ENCODE measurements at places on chromosomes 4 and X.

- DNase-seq = no peak
Measured at GRCh38 chr4:10334506-10335028, 122.7 kb downstream of the ZNF518B start.

DNA sequence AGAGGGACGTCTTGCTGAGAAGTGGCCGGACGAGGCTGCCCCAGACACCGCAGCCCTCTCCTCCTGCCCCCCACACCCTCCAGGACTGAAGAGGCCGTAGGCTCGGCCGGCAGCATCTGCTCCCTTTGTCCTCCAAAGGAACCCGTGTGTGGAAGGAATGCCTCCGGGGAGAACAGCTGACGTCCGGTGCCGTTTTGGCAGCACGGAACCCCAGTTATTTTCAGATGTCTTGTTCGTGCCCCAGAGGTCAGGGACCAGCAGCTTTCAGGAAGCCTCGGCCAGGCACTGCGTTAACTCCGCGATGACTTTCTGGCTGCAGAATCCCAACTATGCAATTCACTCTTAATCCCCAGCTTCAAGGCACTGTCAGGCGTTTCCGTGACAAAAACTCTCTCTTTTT lies 10.9 kb upstream of the PPP2R3B start:
- DNase-seq = no peak

DNA sequence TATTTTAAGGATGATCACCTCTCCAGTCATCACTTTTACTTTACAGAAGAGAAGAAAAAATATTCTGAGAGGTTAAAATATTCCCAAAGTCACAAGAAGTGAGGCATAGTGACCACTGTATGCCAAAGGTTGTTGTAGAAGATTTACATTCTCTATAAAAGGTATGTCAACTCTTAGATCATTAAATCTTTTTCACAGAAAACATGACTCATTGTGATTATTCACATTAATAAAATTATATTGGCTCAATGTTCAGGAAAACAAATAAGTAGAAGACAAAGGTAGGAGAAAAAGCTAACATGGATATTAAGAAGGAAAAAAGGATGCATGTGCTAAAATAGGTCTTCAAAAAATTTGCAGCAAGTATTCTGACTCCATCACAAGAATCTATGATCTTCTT lies 82.0 kb downstream of the ADAMTS3 start:
- DNase-seq = no peak

DNA sequence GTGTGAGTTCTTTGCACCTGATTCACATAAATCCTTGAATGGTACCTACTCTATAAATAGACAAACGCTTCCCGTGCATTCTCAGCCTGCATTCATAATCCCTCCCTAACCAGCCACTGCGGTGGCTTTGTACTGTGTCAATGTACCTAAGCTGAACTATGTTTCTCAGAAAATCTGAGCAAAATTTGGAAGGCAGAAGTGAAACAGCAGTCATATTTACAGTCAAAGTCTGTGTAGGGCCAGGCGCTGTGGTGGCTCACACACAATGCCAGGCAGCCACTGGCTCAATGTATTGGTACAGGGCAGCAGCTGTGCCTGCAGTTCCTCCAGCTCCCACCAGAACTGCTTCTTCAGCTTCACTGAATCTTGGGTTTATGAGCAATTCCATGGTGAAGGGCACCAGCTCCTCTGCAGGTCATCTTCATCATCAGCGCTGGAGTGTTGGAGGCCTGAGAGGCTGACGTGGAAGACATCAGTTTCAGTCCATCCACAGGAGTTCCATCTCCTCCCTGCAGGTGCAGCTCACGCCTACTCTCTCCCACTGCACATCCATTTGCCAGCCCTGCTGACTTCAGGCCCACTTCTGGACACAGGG lies 32.3 kb upstream of the IRF2 start:
- no peak for DNase-seq

GRCh38 chr4:41294445-41295062 lies 37.8 kb downstream of the UCHL1 start:
- no peak for DNase-seq

DNA sequence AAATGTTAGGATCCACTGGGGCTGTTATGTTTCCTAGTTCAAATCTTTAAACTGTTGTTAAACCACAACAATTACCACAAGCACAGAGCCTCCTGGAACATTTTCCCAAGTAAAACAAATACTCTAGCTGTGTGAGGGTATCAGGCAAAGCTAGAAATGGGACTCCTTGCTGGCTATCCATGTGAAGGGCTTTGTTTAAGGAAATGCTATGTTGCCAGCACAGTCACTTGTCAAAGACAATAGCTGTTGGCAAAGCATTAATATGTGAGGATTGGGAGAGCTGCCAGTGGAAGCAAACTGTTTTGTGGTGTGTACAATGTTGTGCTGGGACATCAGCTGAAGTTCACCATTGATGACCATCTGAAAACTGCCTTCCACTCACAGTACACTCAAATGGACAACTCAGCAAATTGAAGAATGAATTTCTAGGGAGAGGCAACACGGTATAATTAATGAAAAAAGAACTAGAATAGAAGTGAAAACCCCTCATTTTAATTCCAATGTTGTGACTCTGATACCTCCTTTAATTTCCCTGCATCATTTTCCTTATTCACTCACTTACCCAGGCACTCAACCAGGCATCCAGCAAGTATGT lies 100.8 kb downstream of the ANXA3 start:
- no peak for DNase-seq
